Fibroblast of pulmonary artery (primary cell): ENCODE measurements at places on chromosomes 13 and 19.
A peak's percentile ranks its signal among the peaks of the same experiment; 100 is the strongest.

- peak; percentile 45 for DNase-seq
Observed at GRCh38 chr13:37068962-37069361, 9.5 kb upstream of the SUPT20H start.

GRCh38 chr13:43269037-43269481 lies 245.7 kb downstream of the DNAJC15 start:
- peak; percentile 97 for DNase-seq

GRCh38 chr13:104132849-104133248 lies 1066.6 kb upstream of the SLC10A2 start:
- no peak for DNase-seq

DNA sequence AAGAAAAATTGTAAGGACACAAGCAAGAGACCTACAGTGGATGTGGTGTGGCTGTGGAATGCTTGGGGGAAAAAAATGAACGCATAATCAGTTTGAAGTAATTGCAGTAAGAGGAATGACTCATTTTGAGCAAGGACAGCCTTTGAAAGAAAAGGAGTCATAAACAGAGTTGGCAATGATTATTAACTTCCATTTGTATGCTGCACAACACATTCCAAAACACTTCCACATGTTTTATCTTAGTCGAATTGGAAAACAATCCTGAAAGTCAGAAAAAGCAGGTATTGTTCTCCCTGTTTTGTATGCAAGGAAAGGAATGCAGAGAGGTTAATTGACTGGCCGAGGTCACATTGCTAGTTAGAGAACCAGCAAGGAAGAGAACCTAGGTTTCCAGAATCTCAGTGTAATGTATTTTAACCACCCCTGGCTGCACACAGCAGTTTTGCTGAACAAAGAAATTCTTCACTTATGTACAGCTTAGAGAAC lies 630.0 kb upstream of the MIR17HG start:
- peak; percentile 89 for DNase-seq

- DNase-seq = no peak
Observed at GRCh38 chr19:19820774-19821320, 703 bp downstream of the ZNF506 start.

GRCh38 chr13:32548837-32549236 lies 10.2 kb upstream of the N4BP2L2 start:
- peak; percentile 85 for DNase-seq

- DNase-seq = peak; percentile 38
Observed at GRCh38 chr13:71618159-71618558, 248.8 kb downstream of the DACH1 start.

GRCh38 chr19:49767381-49767780 lies 580 bp downstream of the AP2A1 start:
- DNase-seq = no peak

DNA sequence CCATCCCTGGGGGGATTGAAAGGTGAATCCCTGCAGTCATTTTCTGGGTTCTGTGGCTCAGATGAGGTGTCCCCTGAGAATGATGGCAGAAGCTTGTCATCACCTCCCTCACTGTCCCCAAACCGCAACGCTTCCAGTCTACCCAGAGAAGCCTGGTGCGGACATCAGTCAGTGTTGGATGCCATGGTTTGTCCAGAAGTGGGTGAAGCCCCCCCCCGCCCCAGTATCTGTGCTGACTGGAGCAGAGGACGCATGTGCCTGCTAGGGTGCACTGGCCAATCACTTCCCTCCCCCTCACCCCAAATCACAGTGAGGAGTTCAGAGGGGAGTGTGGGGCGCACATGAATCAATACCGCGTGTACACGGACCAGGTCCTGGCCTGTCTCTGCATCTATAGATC lies 150.5 kb downstream of the TEX29 start:
- no peak for DNase-seq

DNA sequence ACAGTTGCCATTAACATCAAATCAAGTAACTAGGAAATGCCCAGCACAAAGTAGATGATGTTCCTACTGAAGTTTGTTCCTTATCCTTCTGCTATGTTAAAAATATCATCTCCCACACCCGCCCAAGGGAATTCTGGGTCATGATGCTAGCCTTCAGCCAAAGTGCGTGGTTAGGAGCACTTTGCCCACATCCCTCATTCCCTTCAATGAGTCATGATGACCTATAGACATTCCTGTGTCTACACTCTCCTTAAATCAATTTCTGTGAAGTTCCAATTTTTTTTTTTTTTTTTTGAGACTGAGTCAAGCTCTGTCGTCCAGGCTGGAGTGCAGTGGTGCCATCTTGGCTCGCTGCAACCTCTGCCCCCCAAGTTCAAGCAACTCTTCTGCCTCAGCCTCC lies 17.0 kb downstream of the RXFP2 start:
- peak; percentile 73 for DNase-seq

GRCh38 chr13:33230178-33230881 lies 55.2 kb downstream of the STARD13 start:
- DNase-seq = peak; percentile 74
